ENCODE measurements at places on chromosomes 6 and 20.

- DNase-seq = no peak
Observed at GRCh38 chr20:3681931-3682781, at the start of gene ADAM33. Gene ADAM33, minus strand, starts transcription at chr20:3682010. Its CDS starts 6 bp downstream, at chr20:3682004.

GRCh38 chr20:41213150-41213820, 75.9 kb downstream of the PLCG1 start:
- peak; percentile 45 for DNase-seq

- no peak for DNase-seq
Observed at GRCh38 chr20:2804041-2804828, 3.8 kb upstream of the CPXM1 start.

DNA sequence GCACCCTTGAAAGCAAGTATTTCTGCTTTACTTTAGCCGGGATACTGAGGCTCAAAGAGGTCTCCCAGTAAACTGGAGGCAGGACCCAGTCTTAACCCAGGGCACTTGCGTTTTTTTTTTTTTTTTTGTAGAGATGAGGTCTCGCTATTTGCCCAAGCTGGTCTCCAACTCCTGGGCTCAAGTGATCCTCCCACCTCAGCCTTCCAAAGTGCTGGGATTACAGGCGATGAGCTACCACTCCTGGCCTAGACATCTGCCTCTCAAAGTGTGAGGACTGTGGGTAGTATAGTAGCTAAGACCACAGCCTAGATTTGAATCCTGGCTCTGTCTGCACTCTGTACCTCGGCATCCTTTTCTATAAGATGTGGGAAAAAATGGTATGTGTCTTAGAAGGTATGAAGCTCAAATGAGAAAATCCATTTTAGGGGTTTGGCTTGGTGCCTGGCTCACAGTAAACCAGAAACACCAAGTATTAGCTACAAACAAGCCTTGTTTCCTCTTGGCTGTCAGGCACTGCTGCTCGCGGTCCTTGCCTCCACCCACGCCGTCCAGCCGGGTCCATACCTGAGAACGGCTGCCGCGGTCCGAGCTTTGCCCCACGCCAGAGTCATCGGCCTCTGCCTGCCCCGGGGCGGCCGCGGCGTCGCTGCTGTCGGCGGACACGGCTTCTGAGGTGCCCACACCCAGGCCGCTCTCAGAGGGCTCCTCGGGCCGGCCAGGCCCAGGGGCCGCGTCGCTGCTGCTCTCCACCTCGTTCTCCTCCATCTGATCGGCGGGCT, 1.2 kb downstream of the ZNF335 start:
- no peak for DNase-seq

- no peak for DNase-seq
Observed at GRCh38 chr6:92763274-92763584, 656.1 kb downstream of the EPHA7 start.
